ENCODE measurements at places on chromosomes 11 and 22. TPM values are rescaled to one million over a fixed set of nuclear protein-coding genes. Genes with fewer than 3 reads are reported as not detected.

The OSM gene
- total RNA-seq, result not detected

The C11orf52 gene
- 14.4 TPM for total RNA-seq

The OSBP2 gene
- total RNA-seq, result 4.2 TPM

The JAML gene
- 12.0 TPM for total RNA-seq

The PLEKHB1 gene
- 12.7 TPM for total RNA-seq

The ART5 gene
- 1.1 TPM for total RNA-seq

The PIH1D2 gene
- total RNA-seq, result 2.7 TPM

The SLC35F2 gene
- total RNA-seq, result 42.5 TPM

The MS4A1 gene
- total RNA-seq, result not detected

The MUC15 gene
- 0.70 TPM for total RNA-seq

GRCh38 chr11:113073290-113073953 is 112.2 kb downstream of the NCAM1 start:
- no peak for DNase-seq

GRCh38 chr11:110425751-110426545 is 3.8 kb upstream of the FDX1 start:
- DNase-seq, result no peak

DNA sequence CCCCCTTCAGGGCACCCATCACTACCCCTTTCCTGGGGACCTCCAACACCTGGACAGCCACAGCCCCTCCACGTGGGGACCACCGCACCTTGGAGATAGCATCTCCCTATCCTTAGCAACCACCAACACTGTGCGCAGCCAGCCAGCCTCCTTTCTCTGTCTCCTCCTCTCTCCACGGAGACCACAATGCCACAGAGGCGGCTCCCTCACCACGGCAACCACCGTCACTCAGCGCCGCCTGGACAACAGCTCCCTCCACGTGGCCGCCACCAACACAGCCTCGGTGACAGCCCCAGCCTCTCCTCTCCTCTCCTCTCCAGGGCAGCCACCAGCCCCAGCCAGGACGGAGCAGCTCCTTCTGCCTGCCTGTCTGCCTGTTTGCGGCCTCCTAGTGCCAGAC is 10.5 kb downstream of the ELFN2 start:
- no peak for DNase-seq

- DNase-seq, result no peak
Measured at GRCh38 chr11:6237761-6238302, 1.1 kb upstream of the CNGA4 start.

- no peak for DNase-seq
Measured at GRCh38 chr22:45166932-45167331, 3.2 kb downstream of the NUP50 start.

GRCh38 chr11:71179877-71180605 is 72.3 kb downstream of the SHANK2 start:
- peak; percentile 78 for DNase-seq

GRCh38 chr11:110518809-110519514 is 89.2 kb downstream of the FDX1 start:
- no peak for DNase-seq

GRCh38 chr11:115141231-115142114 is 362.7 kb downstream of the CADM1 start:
- DNase-seq, result no peak

DNA sequence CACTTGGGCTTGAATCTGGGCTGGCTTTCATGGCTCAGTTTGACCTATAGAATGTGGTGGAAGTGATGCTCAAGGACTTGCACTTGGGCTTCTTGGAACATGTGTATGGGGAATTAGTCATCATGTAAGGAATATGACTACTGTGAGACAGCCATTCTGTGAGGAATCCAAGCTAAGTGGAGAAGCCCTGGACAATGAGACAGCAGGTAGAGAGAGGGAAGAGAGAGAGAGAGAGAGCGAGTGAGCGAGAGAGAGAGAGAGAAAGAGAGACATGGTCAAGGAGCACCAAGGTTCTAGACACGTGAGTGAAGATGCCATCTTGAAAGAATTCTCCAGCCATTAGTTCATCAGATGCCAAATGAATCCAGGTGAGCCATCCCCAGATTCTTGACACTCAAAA is 261.6 kb upstream of the SORL1-AS1 start:
- no peak for DNase-seq

GRCh38 chr11:93719310-93719709 is 22.0 kb downstream of the TAF1D start:
- no peak for DNase-seq

DNA sequence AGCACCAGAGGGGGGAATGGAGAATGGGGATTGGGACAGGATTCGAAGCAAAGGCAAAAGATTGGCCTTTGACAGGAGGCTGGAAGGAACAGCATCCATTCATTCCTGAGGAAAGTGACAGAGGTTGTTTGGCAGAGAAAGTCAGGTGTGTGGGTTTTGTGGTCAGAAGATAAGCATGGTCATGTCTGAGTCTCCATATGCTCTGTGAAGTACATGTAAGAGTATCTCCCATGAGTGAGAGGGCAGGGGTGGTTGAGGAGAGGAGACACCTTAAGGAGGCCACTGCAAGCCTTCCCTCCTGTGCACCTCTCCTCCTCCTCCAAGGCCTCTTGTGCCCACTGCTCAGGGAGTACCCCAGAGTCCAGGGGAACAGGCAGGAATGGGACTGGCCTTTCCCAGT is 1.9 kb upstream of the NLRP10 start:
- DNase-seq, result no peak

GRCh38 chr11:10076458-10077141 is 217.4 kb downstream of the SBF2 start:
- DNase-seq, result peak; percentile 57

GRCh38 chr11:26247340-26247739 is 84.6 kb upstream of the ANO3 start:
- DNase-seq, result no peak

GRCh38 chr11:117438371-117439000 is 110.8 kb downstream of the CEP164 start:
- DNase-seq, result no peak

DNA sequence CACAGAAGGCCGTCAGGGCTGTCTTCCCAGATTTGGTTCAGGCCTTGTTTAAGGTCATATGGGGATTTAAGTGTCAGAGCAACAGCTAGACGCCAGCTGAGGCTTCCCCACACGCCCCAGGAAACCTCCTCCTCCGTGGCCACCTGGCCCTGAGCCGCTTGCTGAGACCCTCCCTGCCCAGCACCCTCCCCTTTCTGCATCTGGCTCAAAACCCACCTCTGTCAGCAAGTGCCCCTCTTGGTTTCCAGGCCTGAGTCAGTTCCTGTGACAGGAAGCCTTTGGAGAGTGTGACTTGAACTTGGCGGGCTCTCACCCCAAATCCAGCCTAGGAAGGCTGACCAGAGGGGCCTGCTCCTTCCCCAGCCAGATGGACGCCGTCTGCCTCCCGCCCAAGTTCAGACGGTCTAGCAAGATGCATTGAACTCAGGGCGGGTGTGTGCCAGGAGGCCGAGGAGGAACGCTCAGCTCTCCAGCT is 561 bp downstream of the FXYD2 start:
- no peak for DNase-seq

GRCh38 chr11:34855754-34856095 is 60.5 kb downstream of the APIP start:
- no peak for DNase-seq

- DNase-seq, result no peak
Measured at GRCh38 chr11:33934450-33934849, 42.6 kb upstream of the LMO2 start.

- no peak for DNase-seq
Measured at GRCh38 chr11:121749691-121750090, 296.9 kb upstream of the SORL1-AS1 start.

DNA sequence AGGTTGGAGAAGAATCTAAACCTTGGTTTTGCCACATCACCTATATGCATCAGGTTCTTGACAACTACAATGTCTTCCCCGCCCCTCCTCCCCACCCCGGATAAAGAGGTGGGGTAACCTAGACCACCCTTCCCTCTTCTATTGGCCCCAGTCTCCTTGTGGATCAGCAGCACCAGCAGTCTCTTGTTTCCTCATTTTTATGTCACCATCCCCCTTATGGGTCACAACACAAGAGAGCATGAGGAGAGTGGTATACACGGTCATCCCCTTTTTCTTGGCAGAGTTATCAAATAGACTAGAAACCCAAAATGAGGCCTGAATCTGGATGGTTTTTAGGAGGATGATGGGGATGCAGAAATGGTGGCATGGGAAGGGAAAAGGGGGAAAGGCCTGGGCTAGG is 1.2 kb downstream of the MS4A4E start:
- DNase-seq, result no peak

DNA sequence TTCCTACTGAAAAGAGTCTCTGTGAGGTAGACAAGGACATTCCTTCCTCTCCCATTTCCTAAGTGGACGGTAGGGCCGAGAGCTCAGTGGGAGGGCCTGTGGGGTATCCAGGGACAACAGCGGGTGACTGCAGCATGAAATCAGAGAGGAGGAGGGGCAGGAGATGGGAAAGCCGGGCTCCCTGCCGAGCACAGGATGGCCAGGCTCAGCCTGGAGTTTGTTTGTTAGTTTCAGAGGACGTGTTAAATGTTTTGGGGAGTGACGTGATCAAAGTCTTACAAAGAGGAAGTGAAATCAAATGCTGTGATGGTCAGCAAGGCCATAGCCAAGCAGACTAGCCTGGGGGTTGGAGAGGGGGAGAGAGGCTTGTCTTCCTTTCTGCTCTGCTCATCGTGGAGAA is 152.7 kb downstream of the ADAMTS15 start:
- no peak for DNase-seq

- no peak for DNase-seq
Measured at GRCh38 chr11:8034604-8035190, 46.3 kb upstream of the TUB start.

DNA sequence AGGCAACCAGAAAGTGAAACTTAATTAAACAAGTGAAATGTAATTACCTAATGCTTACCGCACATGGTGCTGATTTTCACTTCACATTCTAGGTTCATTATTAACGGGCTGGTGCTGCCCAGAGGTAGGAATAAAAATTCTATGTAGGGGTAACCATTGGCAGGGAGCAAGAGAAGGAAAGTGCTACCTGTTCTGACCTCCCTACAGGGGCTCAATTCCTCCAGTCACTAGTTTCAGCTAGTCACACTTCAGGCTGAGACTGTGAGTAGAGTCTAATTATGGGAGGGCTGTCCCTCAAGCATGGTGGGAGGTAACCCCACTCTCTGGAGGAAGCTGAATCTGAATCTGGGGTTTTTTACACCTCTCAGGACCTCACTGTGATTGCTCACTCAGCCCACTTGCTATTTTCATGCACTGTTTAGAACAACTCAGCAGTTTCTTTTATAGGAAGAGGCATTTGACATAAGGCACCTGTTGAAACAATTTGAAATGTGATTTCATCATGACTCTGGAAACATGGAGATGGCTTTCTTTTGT is 75.4 kb downstream of the MAML2 start:
- no peak for DNase-seq

GRCh38 chr11:94956963-94957362 is 16.4 kb downstream of the CWC15 start:
- DNase-seq, result no peak

DNA sequence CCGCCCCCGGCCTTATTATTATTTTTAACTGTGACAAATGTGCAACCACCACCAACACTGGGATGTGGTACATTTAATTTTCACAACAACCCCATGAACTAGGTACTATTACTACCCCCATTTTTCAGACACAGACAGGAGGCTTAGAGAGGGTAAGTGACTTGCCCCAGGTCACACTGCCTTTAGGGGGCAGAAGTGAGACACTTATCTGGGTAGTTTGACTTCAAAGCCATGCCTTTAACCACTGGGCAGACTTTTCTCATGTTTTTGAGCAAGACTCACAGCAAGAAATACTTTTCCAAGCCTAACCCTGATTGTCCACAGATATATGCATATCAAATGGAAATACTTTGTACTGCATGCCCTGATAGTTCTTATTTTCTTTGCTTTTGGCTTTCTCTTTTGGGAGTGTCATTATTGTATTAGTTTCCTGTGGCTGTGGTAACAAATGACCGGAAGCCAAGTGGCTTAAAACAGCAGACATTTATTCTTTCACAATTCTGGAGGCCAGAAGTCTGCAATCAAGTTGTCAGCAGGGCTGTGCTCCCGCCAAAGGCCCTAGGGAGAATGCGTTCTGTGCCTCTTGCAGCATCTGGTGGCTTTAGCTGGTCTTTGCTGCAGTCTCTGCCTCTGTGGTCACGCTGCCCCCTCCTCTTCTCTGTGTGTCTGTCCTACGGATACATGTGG is 110.8 kb downstream of the GRIK4 start:
- peak; percentile 37 for DNase-seq

GRCh38 chr11:86671531-86672006 is 847 bp downstream of the ME3 start:
- DNase-seq, result peak; percentile 71

GRCh38 chr11:79087961-79088318 is 352.9 kb downstream of the TENM4 start:
- peak; percentile 54 for DNase-seq

DNA sequence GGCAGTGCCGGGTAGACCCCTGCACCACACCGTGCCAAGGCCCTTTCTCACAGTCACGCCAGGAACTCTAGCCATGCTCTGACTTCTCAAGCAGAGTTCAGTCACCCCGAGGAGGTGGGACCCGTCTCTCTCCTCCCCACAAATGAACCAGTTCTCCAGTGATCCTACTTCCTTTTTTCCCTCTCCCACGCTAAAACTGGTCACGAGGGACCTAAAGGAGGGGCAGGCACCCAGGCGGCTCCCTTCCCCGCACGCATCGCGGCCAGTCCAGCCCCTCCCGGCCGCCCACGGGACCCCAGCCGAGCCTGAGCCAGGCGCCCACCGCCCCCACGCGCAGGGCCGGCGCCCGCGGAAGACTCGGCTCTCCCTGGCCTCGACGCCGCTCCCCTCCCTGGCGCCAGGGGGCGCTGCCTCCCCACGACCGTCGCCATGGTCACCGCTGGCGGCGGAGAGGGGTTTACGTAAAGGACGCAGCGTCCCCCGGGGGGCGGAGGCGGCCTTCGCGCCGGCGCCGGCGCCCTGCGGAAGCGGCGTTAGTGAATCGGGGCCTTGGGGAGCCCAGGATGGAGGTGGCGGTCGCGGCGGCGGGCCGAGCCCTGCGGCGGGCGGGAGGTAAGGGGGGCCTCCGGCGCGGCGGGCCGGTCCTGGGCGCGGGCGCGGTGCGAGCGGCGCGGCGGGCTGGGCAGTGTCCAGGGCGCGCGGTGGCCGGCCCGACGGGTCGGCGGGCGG is at the start of gene DAGLA:
DAGLA (plus strand) TSS at position 499 of the 729 bp plus-strand sequence. CDS start 39,765 bp downstream, outside the sequence.
- peak; percentile 87 for DNase-seq

DNA sequence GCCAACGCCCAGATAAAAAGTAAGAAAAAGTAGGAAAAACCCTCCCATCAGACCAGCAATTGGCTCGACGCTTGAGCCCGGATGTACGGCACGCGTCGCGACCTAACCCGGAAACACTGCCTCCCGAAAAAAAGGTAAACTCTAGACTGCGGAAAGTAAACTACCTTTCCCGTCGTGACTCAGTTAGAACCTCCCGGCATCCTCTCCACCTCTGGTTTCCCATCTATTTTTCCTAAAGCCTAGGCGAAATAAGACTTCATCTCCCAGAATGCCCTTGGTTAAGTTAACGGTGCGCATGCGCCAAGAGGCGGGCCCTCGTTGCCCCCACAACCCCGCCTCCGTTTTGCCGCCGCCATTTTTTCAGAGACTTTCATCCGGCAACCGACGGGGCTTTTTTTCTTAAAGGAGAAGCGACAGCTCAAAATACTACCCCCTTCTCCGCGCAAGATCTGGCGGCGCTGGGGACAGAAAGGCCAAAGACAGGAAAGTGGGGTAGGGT is 678 bp upstream of the ZFP91 start:
- DNase-seq, result peak; percentile 95

All from Caco-2 (cell line).